Left lung (tissue), 14 donors: ENCODE measurements at places on chromosomes 5 and 9. TPM values are rescaled to one million over a fixed set of nuclear protein-coding genes. Genes with fewer than 3 reads are reported as not detected.

GRCh38 chr9:125889476-125890419, 142.6 kb downstream of the PBX3 start:
- peak; percentile 47 for DNase-seq
- no peaks in the 10 kb centered on the region for H3K27me3 ChIP-seq
- no peak overlapping the region for H3K27ac ChIP-seq
- peak overlapping the region; percentile 41 for H3K4me3 ChIP-seq
- H3K36me3 ChIP-seq: no peaks in the 10 kb centered on the region
- H3K4me1 ChIP-seq: peaks cover 14% of the 10 kb centered on the region

Gene GABRA1
- total RNA-seq: not detected

DNA sequence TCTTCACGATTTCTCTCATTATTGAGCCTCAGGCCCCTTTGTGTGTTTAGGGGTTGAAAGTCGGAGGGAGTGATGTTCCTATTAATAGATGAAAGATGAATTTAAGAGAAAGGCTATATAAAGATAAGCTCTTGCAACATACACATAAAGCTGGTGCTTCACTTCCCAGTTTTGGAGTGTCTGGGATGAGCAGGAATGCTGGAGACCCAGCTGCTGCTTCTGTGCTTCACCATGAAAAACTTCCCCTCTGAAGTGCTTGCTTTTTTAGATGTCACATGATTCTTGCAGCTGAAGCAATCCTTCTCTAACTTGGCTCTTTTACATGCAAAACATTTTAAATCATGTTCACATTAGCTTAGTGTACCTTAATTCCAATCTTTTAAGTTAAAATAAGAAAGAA, 19.7 kb upstream of the SNCAIP start:
- DNase-seq: no peak
- H3K4me1 ChIP-seq: no peaks in the 10 kb centered on the region
- no peaks in the 10 kb centered on the region for H3K36me3 ChIP-seq
- no peak overlapping the region for H3K4me3 ChIP-seq
- H3K27ac ChIP-seq: no peak overlapping the region

Gene CXCL14
- 2.3 TPM for total RNA-seq

DNA sequence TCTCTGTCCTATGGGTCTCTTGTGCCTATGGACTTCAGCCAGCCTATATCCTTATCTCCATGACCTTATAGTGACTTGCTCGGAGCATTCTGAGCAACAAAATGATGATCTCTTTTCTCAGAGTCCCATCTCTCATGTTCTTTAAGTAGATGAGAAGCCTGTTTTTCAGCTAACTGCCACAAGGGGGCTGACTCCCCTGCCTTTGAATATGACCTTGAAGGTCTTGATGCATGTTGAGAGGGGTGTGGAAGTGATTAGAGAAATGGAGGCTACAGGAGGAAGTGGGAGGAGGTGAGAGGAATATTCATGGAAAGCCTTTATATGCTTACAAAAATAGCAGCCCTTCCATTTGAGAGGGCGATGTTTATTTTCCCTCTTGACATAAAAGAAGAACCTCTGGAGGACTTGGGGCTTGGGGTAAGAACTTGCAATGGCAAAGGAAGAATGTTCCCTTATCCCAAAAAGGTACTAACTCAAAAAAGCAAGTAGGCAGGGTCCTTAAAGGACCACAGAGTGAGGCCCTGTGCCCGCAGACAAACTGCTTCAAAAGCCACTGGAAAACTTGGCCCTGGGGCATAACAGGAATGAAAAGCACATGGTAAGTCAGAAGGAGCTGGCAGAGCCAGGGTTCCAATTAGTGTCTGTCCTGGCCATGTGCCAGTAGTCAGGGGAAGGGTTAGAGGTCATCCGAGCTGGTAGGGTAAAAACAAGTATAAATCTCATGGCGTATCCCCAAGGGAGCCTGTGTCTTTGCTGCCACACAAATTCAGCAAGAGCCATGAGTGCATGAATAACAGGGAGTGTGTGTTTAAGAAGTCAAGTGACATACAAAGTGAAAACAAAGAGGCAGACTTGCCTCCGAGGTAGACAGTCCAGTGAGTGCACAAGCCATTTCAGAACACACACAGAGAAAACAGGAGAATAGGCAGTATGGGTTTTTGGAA, 39.1 kb downstream of the FGD3 start:
- no peak overlapping the region for H3K4me3 ChIP-seq
- H3K4me1 ChIP-seq: no peaks in the 10 kb centered on the region
- peak overlapping the region; percentile 76 for H3K27ac ChIP-seq

Gene FOXD4L6
- total RNA-seq: not detected

GRCh38 chr9:114396558-114397218, 8.9 kb upstream of the AKNA start:
- H3K4me3 ChIP-seq: no peak overlapping the region
- H3K27me3 ChIP-seq: no peaks in the 10 kb centered on the region
- H3K36me3 ChIP-seq: no peaks in the 10 kb centered on the region
- peak overlapping the region; percentile 92 for H3K27ac ChIP-seq
- H3K4me1 ChIP-seq: peaks cover 67% of the 10 kb centered on the region
